ENCODE measurements at places on chromosomes 5 and 9.

DNA sequence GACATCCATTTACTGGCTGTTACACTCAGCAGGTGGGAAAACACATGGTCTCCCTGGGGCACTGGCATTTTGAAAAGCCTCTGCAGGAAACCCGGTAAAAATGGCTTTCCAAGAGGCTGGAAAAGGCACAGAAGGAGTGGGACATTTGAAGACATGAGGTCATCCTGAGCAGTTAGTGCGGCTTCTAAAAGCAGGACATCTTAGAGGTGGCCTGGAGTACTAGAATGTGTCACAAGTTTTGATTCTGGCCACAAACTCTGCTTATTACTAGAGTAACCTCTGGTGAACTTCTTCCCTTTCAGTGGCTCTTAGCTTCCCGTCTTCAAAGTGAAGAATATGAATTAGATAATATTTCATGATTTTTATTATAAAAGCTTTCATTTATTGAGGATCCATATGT, 423.0 kb upstream of the BRINP1 start:
- no peak for DNase-seq

- DNase-seq = no peak
Observed at GRCh38 chr9:132494857-132495256, 84.8 kb downstream of the CFAP77 start.

DNA sequence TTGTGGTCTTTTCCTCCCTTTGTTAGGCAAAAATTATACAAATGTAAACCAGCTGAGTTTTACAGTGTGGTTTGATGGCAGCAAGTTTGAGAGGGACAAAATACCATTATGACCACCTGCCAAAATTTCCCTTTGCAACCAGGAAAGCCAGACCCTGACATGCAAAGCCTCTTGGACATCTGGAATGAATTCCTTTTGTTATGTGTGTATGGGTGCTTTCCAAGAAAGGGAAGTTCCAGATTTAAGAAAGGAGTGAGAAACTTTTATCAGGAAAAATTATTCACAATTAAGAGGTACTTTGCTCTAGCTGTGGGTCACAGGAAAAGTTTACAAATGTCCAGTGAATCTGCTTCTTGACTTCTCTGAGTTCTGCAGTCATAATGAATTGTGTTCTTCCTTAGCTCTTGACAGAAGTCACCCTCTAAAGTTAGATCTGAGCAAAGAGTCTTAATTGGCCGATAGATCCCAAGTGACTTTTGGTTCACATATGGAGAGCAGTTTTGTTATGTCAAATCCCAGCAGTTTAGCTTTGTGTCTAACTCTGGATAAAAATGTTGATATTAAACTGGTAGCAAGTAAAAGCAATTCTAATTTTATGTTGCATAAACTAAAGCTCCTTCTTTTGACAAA, 295.9 kb upstream of the ZNF608 start:
- DNase-seq = peak; percentile 61

- DNase-seq = peak; percentile 87
Observed at GRCh38 chr9:86721843-86722705, 225.2 kb downstream of the GAS1 start.

DNA sequence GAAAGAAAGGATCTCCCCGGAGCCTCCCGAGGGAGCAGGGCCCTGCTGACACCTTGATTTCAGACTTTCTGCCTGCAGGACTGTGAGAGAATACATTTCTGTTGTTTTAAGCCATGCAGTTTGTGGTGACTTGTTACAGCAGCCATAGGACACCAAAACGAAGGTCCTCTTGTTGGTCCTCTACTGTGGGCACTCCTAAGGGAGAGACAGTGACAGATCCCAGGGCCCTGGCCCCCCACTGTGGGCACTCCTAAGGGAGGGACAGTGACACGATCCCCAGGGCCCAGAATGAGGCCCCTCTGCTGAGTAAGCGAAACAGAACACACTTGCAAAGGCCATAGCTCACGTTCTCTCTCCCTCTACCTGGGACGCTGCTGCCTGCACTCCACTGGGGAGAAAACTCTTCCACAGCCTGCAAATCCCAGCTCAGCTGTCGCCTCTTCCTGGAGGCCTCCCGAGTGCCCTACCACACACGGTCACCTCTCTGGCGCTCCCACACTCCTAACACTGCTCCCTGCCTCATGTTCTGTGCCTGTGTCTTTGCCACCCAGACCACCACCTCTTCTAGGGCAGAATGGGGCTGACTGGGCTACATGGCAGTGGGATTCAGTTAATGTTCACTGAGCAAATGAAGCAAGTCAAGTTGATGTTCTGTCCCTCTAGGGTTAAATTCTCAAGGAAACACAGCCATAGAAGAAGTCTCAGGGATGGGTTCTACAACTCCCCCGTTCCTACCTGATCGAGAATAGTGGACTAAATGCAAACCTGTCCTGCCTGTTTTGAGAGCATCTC, 23.8 kb downstream of the ANKS6 start:
- no peak for DNase-seq

GRCh38 chr9:89497257-89497963, 503 bp downstream of the SEMA4D start:
- DNase-seq = peak; percentile 17

Measured in astrocyte of the hippocampus (primary cell).